ENCODE measurements at places on chromosomes 3 and 15. TPM values are rescaled to one million over a fixed set of nuclear protein-coding genes. Genes with fewer than 3 reads are reported as not detected.

Gene DNAJC17
- 32.7 TPM for polyA plus RNA-seq

Gene WDR49
- not detected for polyA plus RNA-seq

GRCh38 chr3:155741603-155742002, 3.3 kb downstream of the PLCH1 start:
- peaks cover 22% of the 10 kb centered on the region for H3K4me1 ChIP-seq
- H3K27ac ChIP-seq: no peak overlapping the region
- no peak for DNase-seq
- peaks cover 29% of the 10 kb centered on the region for H3K27me3 ChIP-seq
- no peak overlapping the region for H3K4me3 ChIP-seq

DNA sequence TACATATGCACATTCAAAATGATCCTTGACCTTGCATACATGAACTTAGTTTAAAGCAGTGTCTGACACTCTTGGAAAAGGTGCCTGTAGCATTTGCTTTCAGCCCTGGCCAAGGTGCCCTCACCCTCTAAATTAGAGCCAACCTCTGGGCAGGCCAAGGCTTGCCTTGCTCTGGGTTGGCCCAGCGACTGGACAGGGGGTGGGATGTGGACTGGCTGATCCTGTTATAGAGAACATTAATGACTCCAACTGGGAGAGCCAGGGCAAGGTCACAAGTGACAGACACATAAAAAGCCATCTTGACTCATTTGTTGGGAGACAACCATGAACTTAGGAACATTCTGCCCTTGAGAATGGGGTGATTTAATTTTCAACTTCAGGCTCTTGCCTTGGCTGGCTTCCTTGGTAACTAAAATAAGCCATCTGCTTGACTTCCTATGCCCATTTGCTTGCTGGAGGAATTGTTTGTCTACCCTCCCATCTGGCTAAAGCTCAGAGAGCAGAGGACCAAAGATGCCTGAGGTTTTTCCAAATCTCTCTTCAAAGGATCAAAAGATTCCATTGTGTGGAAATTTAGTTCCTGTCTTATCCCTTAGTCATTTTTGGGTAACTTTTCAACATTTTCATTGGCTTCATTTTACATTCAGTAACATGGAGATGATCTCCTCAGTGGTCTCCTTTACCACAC, 403.7 kb downstream of the SOX2 start:
- DNase-seq: no peak
- H3K4me1 ChIP-seq: no peaks in the 10 kb centered on the region
- no peaks in the 10 kb centered on the region for H3K36me3 ChIP-seq
- no peak overlapping the region for H3K4me3 ChIP-seq
- H3K27me3 ChIP-seq: no peaks in the 10 kb centered on the region
- H3K27ac ChIP-seq: no peak overlapping the region

- H3K27me3 ChIP-seq: no peaks in the 10 kb centered on the region
- no peaks in the 10 kb centered on the region for H3K36me3 ChIP-seq
- H3K27ac ChIP-seq: no peak overlapping the region
- no peak for DNase-seq
Measured at GRCh38 chr15:68586274-68586961, 7.6 kb downstream of the CORO2B start.

All from CD4-positive, CD25-positive, alpha-beta regulatory T cell (primary cell).